NCI-H2081 (cell line): ENCODE measurements at places on chromosomes 12 and 14.

DNA sequence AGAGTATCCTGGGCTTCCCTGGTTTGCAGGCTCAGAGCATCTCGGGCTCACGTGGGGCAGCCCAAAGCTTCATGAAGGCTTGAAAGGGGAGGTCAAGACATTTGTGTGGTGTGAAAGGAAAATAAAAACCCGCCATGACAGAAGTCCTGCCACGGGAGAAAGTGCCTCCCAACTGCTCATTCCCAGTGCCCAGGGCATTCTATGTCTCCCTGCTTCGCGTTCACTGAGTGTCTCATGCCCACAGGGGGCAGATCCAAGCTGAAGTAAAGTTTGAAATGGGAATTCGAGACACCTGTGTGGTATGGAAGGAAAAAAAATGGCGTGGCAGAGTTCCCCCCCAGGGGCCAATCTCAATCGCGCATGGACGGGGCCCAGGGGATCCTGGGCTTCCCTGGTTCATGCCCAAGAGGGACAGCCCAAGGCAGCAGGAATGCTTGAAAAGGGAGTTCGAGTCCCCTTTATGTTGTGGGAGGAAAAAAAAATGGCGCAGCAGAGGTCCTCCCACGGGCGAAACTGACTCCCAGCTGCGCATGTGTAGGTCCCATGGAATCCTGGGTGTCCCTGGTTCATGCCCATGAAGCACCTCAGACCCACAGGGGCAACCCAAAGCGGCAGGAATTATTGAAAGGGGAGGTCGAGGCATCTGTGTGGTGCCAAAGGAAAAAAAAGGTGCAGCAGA, 576.7 kb downstream of the ALG10 start:
- DNase-seq = no peak

DNA sequence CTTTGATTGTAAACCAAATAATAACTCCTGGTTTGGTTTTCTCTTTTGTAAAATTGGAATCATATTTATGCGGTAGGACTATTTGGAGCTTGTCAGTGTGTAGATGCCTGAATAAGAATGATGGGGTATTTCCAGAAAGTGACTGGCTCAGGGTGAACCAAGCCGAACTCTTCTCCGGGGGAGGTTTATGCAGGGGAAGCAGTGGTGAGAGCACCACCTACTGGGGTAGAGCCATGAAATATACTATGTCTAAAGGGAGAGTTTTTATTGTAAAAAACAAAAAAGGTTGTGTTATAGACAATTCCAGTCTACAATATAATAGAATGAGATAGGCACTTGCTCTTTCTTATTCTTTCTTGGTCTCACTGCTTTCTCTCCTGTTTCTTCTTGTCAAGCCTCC, 222.9 kb upstream of the SLC16A7 start:
- DNase-seq = no peak

DNA sequence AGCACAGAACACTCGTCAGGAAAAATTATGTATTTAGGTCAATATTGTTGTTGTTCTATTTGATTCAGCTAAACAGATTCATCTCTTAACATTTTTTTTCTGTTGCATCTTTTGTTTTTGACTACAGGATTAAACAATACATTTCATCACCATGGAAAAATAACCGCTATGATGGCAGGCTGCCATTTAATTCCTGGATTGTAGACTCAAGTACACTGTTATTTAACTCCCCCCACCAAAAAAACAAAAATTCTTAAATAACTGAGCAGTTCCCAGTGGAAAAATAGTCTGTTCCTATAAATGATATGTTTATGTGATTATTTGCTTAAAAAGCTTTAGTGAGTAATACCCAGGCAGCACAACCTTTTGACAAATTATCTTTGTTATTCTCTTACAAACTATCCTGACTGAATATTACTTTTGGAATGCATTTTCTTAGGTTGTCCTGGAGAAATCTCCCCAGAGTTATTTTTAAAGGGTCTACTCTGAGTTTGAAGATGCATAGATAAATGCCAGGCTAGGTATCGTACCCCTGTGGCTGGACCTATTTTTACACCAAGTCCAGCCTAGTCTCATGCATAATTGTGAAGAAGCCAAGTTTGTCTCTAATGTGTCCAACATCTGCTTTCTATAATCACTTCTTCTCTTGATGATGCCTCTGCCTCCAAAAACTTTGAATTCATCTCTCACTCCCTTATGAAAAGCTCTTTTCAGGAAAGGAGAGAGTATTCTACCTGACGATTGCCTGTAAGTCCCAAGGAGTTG, 3.7 kb downstream of the KERA start:
- no peak for DNase-seq

GRCh38 chr12:105274571-105274970, 38.6 kb upstream of the APPL2 start:
- DNase-seq = no peak

GRCh38 chr12:49990273-49990672, 17.5 kb downstream of the AQP6 start:
- DNase-seq = no peak

GRCh38 chr12:16369156-16369555, 21.7 kb downstream of the MGST1 start:
- no peak for DNase-seq

GRCh38 chr12:40164034-40164433, 58.2 kb upstream of the SLC2A13 start:
- no peak for DNase-seq

GRCh38 chr12:104457746-104458693, 1.3 kb downstream of the CHST11 start:
- DNase-seq = no peak

GRCh38 chr12:87430444-87430843, 598.8 kb downstream of the C12orf50 start:
- DNase-seq = no peak

DNA sequence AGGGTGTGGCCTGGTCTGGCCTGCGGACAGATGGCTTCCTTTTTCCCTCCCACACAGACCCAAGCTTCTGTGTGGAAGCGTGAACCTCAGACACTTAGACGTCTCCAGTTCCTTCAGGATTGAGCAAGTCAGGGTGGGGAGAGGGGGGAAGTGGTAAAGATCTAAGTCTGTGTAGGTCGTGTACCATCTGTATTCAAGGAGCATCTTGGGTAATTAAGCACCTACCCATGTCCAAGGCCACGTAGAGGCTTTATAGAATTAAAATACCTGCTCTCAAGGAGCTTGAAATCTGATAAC, 1.7 kb downstream of the AVIL start:
- no peak for DNase-seq

- DNase-seq = peak; percentile 53
These were observed 184.8 kb downstream of the PIK3C2G start for GRCh38 chr12:18446061-18446644.

DNA sequence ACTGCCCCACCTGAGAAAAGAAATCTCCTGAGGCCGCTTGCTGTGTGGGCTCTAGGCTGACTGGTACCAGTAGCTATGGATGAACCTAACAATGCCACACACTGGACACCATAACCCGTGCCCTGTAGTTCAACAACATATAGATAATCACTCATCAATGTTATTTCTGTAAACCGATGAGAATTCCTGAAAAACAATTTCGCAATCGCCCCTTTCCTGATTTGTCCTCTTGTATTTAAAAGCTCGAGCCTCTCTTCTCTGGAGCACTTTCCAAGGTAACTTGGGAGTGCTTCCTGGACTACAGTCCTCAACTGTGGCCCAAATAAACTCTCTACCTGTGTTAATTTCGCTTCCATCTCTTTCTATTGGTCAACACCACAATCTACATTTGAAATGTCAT, 26.1 kb upstream of the PPP2R5C start:
- DNase-seq = no peak

- DNase-seq = no peak
These were observed 40.4 kb downstream of the PSEN1 start for GRCh38 chr14:73176685-73177084.

GRCh38 chr12:118376089-118377020, at the start of gene SUDS3:
TSS of gene SUDS3 (plus strand) at chr12:118376555. CDS start at chr12:118376692, 137 bp downstream.
- DNase-seq = peak; percentile 85

DNA sequence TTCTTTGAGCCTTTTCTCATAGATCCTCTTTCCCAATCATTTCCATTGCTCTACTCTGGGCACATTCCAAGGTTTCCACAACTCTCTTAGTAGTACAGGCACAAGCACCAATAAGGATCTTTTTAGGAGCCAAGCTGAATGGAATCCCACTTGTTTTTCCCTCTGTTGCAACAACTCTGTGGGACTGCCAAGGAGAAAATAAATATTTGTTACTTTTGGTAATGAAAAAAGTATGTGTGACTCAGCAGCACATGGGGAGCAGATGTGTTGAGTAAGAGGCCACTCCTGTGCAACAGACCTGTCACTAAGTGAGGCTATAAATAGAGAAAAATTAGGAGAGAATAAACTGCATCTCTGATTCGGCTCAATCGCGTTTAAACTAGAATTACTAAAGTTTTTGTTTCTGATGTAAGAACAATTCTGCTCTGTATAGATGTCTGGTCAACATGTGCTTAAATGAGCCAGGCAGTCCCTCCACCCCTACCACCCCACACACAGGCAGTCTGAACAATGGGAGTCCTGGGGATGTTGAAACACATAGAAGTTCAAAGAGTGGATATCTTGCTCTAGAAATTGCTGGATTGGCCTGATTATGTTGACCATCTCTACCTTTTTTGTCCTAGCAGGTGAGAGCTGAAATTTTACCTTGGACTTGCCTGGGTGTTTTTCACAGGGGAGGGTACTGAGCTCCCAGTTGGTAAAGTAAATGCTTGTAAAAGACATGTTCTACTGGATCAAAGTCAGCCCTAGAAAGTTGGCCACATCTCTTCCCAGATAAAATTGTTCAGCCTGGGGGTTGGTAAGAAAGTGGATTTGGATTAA, 244.3 kb upstream of the NOVA1 start:
- peak; percentile 5 for DNase-seq

DNA sequence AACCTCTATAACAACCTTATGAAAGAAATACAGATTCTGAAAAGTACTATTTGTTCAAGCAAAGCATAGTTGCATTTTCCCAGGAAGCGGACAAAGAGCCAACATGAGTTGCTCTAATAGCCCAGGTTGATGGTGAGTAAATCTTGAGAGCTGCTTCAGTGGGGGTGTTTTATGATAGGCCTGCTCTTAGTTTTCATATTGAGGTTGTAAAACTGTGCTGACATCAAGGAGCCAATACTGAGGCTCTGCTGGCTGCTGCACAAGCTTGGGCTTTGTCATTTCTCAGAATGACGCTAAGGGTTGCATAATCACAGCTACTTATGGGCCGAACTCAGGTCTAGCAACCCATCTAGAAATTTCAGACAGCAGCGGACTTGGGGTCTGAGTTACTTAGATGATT, 11.5 kb downstream of the TBC1D30 start:
- no peak for DNase-seq

- no peak for DNase-seq
These were observed 18.9 kb downstream of the NID2 start for GRCh38 chr14:52049721-52050588.

- no peak for DNase-seq
These were observed 153.5 kb downstream of the RBM19 start for GRCh38 chr12:113812411-113813228.

DNA sequence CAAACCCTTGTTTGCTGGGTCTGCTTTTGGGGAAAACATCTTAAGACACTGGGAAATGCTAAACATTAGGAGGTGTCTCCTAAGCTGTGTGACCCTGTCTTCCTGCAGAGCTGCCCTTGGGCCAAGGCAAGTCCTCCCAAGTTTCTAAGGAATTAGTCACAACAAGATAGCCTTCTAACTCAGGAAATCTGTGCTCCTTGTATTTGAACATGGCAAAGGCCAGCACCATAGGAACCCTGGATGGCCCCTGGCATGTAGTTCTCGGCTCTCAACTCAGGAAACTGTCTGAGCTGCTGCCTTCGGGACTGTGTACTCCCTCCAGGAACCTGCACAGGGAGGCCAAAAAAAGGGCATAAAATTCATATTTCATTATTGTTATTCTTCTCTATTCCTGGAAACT, 37.6 kb upstream of the LTBP2 start:
- no peak for DNase-seq

DNA sequence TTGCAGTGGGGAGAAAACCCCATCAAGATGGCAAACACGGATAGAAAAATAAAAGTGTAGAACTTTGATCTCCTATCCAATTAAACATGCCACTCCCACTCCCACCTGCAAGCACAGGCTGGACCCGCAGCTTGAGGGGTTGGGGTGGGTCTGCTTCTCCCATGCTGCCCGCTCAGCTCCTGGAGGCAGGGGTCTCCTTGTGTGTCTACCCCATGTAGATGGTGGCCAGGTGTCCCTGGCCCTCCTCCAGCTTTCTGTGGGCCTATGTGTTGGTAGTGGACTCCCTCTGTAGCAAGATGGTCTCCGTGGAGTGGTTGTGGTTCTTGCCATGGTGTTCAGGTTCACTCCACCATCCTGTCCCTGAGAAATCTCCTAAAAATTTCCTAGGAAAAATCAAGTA, 23.5 kb upstream of the FGF23 start:
- no peak for DNase-seq

DNA sequence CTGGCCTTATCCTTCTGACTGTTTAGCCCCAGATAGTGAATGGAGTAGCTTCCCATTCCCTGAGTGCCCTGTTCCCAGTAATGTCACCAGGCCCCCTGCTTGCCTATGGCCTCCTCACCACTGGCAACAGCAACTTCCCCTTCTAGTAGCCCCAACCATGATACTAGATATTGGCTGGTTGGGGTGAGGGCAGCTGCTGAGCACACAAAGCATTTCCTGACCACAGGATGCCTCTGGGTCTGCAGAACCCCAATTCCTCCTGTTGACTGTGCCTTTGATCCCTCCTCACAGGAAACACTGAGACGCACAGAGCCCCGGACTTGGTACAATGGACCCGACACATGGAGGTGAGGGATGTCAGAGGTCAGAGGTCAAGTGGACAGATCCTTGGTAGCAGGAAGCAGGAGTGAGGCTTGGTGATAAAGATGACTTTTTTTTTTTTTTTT, 597 bp downstream of the SOAT2 start:
- no peak for DNase-seq

- DNase-seq = no peak
These were observed 71.7 kb upstream of the RAP1B start for GRCh38 chr12:68538726-68539614.

DNA sequence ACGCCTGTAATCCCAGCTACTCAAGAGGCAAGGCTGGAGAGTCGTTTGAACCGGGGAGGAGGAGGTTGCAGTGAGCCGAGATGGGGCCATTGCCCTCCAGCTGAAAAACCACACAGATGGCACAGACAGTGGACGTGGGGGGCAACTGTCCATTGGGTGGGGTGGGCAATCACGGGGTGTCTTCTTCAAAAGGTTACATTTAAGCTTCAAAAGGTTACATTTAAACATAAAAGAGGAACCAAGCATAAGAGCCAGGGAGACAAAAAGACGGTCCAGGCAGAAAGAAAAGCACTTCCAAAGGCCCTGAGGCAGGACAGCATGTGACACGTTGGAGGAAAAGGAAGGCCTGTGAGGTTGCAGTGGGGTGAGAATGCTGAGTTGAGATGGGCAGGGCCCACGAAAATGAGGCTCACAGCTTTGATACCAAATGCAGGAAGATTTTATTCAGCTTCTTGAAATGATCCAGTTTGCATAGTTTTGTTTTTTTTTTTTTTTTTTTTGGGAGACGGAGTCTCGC, 10.7 kb downstream of the SCARB1 start:
- DNase-seq = no peak
